ENCODE measurements at places on chromosomes 1 and 21.
A peak's percentile ranks its signal among the peaks of the same experiment; 100 is the strongest.

DNA sequence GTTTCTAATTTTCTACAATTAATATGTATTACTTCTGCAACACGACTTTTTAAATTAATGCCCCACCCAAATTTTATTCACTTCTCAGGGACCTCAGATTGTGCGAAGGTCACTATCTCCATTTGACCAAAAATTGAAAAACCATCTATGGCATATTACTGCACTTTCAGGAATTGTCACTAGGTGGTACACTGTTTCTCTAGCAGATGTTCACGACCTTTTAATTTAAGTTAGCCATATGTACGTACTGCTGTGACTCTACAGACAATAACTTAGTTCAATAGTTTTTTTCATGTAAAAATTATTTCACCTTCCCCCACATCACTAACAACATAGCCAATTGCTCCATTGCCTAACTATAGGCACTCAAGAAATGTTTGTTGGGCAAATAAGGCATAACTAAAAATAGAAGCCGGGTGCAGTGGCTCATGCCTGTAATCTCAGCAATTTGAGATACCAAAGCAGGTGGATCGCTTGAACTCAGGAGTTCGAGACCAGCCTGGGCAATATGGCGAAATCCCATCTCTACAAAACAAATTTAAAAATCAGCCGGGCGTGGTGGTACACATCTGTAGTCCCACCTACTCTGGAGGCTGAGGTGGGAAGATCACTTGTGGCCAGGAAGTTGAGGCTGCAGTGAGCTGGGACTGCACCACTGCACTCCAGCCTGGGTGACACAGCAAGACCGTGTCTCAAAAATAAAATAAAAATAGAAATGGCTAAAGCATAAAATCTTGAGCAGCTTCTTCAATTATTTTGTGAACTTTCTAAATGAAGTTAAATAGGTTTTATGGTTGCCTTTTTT lies 75.7 kb upstream of the PKN2 start:
- peak; percentile 31 for DNase-seq

- DNase-seq: no peak
Measured at GRCh38 chr21:46562964-46563607, 41.8 kb downstream of the S100B start.

GRCh38 chr1:158179301-158180041 lies 1.2 kb upstream of the CD1D start:
- no peak for DNase-seq

DNA sequence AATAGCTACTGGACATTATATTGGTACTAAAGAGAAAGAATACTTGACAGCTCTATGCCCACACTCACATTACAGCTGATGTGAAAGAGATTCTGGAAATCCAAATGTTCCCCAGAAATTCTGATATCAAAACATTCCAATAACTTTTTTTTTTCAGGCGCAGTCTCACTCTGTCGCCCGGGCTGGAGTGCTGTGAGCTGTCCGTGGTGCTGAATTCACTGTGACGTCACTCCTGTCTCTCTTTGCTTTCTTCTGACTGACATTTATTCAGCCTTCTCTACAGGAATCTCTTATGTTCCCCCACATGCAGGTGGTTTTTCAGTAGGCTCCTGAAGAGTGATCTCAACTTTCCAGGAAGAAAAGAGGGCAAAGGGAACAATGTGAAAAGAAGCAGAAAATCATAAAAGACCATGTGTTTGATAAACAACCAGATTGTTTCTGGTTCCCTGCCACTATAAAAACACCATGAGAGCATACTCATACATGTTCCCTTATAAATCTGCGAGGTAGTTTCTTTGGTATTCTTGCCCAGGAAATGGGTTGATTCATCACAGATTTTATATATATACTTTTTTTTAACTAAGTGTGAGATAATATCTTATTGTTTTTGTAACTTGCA lies 6.2 kb downstream of the S100A7A start:
- peak; percentile 20 for DNase-seq

- DNase-seq: no peak
Measured at GRCh38 chr1:8863794-8864233, 14.7 kb downstream of the ENO1 start.

- DNase-seq: no peak
Measured at GRCh38 chr1:227102056-227102455, 162.0 kb downstream of the COQ8A start.

GRCh38 chr1:107990606-107991005 lies 25.6 kb upstream of the VAV3 start:
- DNase-seq: no peak

DNA sequence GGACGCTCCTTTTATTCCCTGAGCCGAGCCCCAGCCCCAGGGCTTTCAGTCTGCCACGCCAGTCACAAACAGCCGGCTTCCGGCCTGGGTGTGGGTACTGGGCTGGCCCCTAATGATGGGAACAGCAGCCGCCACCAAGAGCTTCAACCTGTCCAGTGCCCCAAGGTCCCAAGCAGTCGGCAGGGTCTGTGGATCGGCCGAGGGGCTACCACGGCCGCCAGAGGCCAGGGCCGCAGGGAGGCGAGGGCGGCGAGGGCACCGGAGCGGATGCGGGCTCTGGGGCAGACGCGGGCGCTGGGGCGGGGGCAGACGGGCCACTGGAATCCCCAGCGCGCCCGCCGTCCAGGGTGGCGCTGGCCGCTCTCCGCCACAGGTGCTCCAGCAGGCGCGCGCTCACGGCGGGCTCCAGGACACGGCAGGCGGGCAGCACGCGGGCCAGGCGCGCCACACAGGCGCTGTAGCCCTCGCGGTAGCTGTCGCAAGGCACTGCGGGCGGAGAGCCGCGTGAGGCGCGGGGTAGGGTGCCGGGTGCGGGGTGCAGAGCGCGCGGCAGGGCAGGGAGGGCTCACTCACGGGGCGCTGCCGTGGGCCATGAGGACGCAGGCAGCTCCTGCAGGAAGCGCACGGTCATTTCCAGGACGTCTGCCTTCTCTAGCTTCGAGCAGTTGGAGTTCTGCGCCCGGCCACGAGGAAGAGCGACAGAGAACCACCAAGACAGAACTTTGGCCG lies 887 bp downstream of the HES2 start:
- DNase-seq: no peak

DNA sequence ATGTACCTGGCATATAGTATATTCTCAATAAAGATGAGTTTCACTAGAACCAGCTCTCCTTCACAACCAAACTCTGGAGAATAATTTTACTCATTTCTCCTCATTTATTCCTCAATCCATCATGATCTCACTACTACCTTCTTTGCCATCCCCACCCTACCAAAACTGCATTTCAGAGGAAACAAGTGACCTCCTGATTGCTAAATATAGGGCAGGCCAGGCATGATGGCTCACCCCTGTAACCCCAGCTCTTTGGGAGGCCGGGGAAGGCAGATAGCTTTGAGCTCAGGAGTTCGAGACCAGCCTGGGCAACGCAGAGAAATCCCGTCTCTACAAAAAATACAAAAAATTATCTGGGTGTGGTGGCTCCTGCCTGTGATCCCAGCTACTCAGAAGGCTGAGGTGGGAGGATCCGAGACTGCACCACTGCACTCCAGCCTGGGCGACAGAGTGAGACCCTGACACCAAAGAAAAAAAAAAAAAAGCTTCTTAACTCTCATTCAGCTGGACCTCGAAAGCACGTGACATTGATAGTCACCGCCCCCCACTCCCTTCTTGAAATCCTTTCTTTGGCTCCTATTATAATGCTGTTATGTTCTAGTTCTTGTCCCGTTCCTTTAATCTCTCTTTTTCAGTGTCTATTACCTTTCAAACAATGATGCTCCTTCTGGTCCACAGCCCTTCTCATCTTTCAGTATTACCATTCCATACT lies 2.1 kb downstream of the TESK2 start:
- no peak for DNase-seq

- no peak for DNase-seq
Measured at GRCh38 chr1:37533317-37534093, 18.9 kb upstream of the MEAF6 start.

DNA sequence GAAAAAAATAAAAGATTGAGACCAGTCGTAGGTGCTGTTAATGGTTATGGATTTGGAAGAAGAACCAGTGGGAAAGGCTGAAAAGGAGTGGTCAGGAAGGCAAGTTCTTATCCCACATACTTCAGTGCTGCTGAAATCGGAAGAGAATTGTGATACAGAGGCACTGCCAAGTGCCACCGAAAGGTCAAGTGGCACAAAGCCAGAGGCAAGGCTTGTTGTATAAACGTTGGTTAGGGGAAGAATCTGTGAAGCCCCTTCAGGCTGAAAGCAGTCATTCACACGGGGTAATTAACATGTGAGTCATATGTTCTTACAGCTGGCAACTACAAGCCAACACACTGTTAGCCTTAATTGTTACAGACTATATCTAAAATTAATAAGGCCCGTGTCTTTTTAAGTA lies 48.8 kb downstream of the ZBTB40 start:
- no peak for DNase-seq

GRCh38 chr21:40215941-40216340 lies 348.7 kb downstream of the PCP4 start:
- no peak for DNase-seq
